NCI-H2081 treated with DMSO at 0.1 percent for 48 hours (cell line): ENCODE measurements at places on chromosomes 2 and 18.
A peak's percentile ranks its signal among the peaks of the same experiment; 100 is the strongest.

- DNase-seq: no peak
These were observed 37.5 kb upstream of the PPM1B start for GRCh38 chr2:44131177-44131576.

DNA sequence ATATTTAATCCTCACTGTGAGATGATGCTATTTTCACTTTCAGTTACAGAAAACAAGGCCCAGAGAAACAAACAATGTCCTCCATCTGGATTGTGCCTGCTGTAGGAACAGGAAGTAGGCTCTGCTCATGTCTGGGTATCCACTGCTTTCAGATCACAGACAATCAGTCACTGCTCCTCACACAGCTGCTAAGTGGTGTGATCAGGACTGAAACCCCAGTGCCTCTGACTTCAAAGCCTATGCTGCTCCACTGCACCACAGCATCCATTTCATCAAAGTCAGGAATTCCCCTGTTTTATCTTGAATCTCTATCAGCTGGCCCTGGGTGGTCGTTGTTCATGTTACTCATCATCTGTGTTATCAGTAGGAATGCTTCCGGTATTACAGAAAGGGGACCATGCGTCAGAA is 303.8 kb upstream of the TRIB2 start:
- no peak for DNase-seq

DNA sequence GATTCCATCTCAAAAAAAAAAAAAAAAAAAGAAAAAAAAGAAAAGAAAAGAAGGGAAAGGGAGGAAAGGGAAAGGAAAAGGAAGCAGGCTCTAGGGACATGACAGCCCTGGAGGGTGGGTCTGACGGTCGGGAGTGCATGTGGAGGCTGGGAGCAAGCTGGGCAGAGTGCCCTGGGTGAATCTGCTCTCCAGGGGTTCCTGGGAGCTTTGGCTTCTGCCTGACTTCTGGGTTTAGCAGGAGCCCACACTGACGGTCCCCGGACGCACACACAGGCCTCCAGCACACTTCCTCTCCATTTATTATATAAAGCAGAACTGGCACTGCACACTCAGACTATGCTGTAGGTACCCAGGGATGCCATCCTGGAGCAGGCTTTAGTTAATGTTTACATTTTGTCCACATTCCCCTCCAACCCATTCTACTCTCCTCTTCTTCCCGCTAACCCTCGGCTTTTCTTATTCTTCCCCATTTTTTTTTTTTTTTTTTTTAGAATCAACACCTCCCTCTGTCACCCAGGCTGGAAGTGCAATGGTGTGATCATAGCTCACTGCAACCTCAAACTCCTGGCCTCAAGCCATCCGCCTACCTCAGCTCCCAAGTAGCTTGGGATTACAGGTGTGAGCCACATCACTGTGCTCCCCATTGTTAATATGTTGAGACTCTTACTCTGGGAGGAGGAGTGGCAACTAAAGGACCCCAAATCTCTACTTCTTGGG is 151.1 kb upstream of the SLC1A4 start:
- no peak for DNase-seq

DNA sequence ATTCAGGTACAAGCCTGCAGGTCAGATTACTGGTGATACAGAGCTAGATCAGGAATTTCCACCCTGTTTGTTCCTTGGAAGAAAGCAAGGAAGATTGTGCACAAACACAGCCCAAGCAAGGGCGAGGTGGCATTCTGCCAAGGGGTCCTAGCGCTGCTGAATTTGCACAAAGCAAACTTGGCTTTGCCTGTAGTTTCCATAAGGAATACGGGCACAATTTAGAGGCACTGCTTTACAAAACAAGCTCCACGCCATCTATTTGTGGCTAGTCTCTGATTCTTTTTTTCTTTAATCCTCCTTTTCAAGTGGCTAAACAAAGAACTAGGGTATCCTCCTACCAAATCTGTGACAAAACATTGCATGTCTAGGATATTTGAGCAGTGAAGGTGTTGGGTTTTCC is 195.5 kb upstream of the ACVR2A start:
- no peak for DNase-seq

GRCh38 chr2:54634564-54635511 is 88.6 kb upstream of the EML6 start:
- DNase-seq: no peak

DNA sequence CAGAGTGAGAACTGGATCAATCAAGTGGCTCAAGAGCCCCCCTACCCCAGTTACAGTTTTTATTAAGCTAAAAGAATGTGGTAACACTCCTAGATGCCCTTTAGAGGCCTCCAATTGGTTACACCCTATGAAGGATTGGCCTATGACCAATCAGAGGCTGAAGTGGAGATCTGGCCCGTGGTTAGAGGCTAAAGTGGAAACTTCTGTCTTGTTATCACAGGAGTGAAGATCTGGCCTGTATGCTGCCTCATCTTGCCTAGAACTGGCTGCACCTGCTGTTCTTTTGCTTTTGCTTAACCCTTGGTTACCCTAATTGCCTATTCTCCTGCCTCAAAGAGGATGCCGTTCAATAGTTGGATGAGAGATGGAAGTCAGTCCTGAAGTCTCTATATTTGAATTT is 100.1 kb upstream of the MAP2 start:
- DNase-seq: no peak

DNA sequence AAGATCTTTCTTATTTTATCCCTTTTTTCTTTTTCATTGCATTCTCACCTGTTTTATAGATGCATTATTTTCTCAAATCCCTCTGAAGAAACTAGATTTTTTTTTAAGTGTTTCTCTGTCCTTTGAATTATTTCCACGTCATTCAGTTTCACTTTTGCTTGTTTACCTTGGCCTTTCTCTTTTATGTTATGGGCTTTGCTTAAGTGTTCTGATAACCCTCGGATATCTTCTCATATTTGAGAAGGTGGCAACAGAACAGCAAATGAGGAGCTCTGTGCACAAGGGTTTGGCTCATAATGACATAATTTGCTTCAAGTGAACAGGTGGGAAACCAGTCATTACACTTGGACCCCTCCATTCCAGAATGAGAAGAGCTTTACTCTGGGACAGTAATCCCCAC is 111.9 kb downstream of the C1D start:
- DNase-seq: no peak

DNA sequence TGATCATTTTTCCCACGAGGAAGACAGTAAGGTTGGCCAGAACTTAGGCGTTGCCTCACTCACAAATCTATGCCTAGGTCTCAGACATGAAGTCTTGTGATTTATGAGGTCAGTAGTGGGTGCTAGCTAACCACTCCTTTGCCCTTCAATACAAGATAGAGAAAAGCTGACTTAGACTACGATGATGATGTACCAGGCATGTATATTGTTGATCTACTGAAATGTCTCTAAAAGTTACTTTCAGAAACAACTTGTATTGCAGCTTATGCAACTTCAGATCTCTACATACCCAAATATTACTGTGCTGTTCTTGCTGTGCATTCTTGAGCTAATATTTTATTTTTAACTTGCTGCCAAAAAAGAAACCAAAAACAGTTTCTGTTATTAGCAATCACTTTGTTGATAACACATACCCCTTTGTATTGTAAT is 30.6 kb downstream of the MAPRE2 start:
- DNase-seq: no peak

DNA sequence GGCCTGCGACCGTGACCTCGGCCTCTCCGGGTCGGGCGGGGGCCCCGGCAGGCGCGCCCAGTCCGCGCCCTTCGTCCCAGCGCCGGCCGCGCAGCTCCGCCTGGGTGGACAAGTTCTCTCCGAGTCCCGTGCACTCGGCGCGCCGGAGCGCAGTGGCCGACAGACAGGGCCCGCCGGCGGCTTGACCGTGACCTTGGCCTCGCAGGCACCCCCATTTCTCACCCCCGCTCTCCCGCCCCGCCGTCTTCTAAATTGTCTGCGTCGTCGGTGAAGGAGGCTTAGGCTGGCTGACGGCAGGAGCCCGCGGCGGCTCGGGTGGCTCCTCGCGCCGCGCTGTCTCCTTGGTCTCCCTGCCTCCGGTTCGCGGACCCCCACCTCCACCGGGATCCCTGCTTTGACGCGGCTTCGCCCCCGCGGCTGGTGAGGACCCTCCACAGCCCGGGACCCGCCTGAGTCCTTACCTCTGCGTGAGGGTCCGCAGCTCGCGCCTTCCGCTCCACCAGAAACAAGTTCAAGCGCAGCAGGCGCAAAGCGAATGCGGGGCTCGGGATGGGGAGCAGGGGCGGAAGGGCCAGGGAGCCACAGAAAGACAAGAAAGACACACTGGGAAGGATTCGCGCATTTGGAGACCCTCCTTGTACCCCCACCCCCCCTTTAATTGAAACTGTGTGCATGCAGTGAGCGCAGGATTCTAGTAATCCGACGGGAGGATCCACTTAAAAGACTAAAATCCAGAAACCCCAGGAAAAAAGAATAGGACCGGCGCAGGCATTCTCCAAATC is 4.0 kb downstream of the PTGR3 start:
- no peak for DNase-seq

GRCh38 chr2:138867341-138867740 is 87.2 kb upstream of the NXPH2 start:
- no peak for DNase-seq

DNA sequence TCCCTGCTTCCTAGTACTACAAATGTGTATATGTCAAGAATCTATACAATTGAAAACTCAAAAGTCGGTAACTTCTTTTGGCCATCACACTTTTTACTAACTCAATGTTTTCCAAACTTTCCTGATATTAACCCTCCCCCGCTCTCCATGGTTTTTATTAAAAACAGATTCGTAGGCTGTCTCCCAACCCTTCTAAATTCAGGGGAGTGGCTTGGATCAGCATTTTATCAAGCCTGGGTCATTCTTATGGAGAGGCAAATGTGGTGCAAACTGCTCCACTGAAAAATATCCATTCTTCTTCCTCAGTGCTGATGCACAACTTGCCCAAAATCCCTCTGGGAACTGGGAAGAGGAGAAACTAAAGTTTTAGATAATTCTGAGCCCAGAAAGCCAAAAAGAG is 134.2 kb downstream of the RIF1 start:
- DNase-seq: no peak

GRCh38 chr2:70658476-70658875 is 104.8 kb upstream of the TGFA start:
- no peak for DNase-seq

GRCh38 chr2:128433911-128434550 is 115.4 kb upstream of the HS6ST1 start:
- no peak for DNase-seq

- DNase-seq: no peak
These were observed 14.0 kb downstream of the STRADB start for GRCh38 chr2:201465524-201465971.

DNA sequence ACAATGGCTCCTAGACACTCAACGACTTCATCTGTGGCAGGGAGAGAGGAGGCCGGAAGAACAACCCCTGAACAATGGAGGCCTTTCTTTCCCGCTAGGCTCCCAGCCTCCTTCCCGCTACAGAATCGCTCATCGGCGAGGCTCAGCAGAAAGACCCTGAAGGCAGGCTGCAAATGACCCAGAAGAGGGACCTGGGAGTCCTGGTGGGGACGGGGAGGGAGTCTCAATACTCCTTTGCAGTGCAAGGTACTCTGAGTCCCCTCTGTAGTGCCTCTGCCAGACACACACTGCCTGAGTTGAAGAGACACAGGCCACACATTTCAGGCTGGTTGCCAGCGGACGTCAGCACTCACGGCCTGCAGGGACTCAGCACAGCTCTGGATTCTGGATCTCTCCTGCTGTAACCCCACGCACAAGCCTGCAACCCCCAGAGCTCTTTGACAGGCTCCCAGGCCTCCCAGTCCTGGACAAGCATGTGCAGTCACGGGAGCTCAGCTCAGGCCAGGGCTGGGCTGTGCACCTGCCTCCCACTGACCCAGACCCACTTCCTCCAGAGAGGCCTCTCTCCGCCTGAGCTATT is 6.1 kb downstream of the GPR17 start:
- DNase-seq: no peak

GRCh38 chr2:190469771-190470170 is 61.6 kb downstream of the MFSD6 start:
- peak; percentile 93 for DNase-seq

DNA sequence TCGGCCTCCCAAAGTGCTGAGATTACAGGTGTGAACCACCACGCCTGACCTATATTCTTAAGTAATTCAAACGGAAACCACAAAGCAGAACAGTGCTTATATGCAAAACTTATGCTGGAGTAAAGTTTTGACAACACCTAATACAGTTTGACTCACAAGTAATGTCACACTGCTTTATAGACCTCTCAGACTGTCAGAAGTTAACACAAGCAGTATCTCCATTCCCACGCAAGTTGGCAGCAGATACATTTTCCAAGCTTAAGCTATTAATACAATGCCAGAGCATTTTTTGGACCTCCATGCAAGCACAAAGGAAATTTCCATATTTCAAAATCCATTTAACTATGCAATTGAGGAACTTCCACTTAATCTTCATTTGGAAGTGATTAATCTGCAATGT is 21.0 kb upstream of the SANBR start:
- DNase-seq: no peak

GRCh38 chr2:181672255-181673008 is 7.9 kb downstream of the NEUROD1 start:
- DNase-seq: no peak

DNA sequence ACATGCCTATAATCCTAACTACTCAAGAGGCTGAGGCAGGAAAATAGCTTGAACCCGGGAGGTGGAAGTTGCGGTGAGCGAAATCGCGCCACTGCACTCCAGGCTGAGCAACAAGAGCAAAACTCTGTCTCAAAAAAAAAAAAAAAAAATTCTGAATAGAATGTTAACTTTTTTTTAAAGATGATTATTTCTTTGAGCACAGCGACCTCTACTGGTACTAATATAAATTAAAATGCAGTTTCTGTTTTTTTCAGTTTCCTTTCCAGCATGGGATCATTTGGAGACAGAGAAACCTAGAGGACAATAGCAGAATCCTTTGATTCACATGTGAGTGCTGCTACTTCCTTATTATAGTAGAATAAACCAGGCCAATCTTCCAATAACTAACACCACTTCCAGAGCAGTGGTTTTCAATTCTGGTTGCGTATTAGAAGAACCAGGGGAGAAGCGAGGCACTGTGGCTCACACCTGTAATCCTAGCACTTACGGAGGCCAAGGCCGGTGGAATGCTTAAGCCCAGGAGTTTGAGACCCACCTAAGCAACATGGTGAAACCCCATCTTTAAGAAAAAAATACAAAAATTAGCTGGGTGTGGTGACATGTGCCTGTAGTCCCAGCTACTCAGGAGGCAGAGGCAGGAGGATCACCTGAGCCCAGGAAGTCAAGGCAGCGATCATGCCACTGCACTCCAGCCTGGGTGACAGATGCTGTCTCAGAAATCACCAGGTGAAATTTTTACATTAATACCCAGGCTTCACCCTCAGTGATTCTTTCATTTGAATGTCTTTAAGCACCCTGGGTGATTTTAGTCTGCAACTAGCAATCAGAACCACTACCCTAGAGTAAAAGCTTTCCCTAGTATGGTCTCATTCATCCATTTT is 10.1 kb downstream of the SRSF7 start:
- DNase-seq: no peak
